ENCODE measurements at places on chromosomes 3 and 15.

- DNase-seq, result peak; percentile 72
Observed at GRCh38 chr3:56683122-56683817, at the start of gene TASOR. TASOR (minus strand) TSS chr3:56683265; CDS start chr3:56683006, 259 bp downstream.

- no peak for DNase-seq
Observed at GRCh38 chr3:123547881-123548519, 36.9 kb downstream of the HACD2 start.

DNA sequence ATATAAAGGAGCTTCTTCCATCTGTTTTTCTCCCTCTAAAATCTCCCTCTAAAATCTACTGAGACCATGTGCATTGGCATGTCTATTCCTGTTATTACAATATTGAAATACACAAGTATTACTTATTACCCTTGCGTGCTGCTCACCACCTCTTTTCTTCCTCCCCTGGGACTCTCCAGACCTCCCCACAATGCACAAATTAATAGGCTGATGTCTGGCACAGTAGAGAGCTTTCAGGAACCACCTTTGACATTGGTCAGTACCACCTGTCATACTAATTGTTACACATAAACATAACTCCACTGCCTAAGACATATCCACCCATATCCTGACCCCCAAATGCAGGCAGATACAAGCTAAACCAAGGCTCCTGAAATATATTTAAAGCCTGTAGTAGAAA, 722.6 kb downstream of the FHIT start:
- no peak for DNase-seq

- DNase-seq, result peak; percentile 31
Observed at GRCh38 chr3:186909078-186909853, 21.1 kb upstream of the ST6GAL1 start.

DNA sequence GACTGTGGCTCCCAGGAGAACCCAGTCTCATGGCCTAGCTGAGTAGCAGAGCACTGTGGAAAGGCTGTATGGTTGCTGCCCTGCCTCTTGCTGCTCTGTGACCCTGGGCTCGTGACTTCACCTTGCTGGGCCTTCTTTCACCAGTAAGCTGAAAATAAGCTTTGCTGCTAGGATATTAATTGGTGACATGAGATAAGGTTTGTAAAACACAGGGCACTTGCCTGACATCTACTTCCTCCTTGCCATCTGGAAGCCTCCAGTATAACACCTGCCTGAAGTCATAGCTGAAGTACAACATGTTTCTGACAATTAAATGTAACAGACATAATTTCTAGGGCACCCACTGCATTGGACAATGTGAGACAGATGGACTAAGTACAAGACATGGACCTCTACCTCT, 53.6 kb downstream of the CLEC3B start:
- no peak for DNase-seq

GRCh38 chr15:59830873-59831272, 141.8 kb upstream of the BNIP2 start:
- DNase-seq, result no peak

DNA sequence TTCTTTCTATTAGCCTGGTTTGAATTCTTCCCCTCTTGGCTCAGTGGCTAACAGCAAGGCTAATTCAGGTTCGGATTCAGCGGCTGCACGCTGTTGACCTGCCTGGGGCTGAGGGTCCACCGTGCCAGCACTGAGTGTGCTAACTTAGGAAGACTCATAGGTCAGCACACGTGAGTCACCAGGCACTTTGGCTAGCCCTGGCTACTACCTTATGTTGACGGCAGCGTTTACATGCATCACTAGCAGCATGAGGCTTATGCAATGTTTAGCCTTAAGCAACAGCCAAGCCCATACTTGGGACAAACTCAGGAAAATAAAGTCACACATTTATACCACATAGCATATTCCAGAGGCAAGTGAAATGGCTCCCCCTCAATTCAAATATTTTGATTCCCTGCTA, 137.7 kb downstream of the RAB11A start:
- no peak for DNase-seq

DNA sequence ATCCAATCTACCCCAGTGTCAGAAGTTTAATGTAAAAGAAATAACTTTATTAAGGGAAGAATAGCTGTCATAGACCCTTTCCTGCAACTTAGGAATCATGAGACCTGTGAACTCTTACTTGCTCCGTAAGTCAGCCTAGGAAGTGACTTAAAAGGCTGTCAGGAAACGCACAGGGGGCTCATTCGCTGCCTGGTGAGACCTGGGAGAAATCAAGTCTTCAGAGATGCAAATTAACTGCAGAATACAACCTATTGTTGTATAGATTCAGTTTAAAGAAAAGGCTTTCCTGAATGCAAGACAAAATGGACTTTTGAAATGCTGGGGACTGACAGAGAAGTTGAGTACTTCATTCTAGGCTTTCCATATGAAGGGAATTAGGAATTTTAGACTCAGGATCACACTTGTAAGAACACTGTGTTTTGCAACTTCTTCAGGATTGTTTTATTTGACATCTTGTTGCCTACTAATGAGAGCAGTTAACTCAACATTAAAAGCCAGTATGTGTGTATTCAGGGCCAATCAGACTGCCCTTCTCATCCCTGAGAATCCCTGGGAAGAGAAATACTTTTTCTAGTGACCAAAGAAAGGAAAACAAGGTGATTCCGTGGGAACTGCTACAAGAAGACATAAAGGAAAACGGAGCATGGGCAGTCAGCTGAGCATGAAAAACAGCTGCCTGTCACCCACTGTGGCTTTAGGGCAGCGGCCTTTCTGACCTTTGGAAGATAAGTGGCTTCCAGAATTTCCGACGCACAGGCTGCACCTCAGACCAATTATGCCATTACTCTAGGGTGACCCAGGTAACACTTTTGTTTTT, 18.5 kb upstream of the DPPA4 start:
- no peak for DNase-seq

- DNase-seq, result no peak
Observed at GRCh38 chr3:54045061-54045815, 77.1 kb upstream of the CACNA2D3 start.

DNA sequence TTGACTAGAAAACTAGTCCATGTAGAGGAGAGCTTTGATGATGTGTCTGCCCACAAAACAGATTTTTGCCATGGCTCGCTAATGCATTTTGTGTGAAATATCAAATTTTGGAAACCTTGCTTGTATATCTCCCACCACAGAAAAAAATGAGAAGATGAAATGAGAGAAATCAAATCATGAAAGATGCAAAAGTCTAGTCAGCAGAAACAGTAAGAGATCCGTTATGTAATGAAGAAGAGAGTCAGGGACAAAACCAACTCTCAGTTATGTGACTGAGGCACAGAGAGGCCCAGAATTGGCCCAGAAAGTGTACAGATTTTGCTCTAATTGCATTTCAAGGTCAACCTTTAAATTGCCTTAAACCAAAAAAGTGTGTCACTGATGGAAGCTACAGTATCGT, 107.0 kb downstream of the FILIP1L start:
- no peak for DNase-seq

DNA sequence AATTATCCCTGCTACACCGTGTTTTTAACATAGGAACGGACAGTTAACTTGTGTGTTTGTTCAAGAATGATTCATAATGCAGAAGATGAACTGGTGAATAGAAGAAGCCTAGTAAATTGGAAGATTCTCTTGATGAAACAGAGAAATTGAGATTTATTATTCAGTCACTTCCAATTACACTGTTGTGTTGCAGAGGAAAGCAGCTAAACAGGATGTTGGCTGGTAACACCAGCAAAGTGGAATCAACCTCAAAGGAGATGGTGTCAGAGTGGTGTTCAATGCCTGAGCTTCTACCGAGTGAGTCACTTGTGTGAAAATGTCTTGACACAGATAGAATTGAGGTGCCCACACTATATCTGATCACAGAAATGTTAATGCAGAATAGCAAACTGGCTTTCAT, 399.6 kb downstream of the LPP start:
- DNase-seq, result no peak

DNA sequence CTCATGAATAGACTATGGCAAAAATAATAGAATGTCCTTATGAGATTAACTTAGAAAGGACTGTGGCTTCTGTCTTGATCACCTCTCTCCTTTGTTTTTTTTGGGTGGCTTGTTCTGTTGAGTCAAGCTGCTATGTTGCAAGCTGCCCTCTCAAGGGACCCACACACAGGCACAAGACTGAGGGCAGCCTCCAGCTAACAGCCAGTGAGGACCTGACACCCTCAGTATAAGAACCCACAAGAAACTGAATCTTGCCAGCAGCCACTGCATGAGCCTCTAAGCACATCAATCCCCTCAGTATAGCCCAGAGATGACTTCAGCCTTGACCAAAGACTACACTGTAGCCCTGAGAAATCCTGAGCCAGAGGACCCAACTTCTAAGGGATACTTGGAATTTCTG, 361.1 kb downstream of the MCTP2 start:
- DNase-seq, result no peak

DNA sequence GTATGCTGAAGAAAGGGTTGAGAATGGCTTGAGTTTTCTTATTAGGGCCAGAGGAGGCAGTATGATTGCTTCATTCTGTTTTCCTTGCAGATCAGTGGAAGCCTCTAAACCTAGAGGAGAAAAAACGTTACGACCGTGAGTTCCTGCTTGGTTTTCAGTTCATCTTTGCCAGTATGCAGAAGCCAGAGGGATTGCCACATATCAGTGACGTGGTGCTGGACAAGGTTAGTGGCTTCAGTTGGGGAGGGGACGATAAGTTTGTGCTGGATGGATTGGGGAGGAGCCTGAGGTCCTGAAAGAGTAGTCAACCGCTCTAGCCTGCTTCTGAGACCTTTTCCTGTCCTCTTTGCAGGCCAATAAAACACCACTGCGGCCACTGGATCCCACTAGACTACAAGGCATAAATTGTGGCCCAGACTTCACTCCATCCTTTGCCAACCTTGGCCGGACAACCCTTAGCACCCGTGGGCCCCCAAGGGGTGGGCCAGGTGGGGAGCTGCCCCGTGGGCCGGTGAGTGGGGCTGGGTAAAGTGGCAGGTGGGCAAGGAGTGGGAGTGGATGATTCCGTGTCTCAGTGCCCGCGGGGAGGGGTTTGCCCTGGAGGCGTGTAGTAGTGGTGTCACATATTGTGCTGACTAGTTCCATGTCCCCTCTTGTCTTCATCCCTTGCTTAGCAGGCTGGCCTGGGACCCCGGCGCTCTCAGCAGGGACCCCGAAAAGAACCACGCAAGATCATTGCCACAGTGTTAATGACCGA, 8.5 kb downstream of the EIF4G1 start:
- DNase-seq, result no peak

DNA sequence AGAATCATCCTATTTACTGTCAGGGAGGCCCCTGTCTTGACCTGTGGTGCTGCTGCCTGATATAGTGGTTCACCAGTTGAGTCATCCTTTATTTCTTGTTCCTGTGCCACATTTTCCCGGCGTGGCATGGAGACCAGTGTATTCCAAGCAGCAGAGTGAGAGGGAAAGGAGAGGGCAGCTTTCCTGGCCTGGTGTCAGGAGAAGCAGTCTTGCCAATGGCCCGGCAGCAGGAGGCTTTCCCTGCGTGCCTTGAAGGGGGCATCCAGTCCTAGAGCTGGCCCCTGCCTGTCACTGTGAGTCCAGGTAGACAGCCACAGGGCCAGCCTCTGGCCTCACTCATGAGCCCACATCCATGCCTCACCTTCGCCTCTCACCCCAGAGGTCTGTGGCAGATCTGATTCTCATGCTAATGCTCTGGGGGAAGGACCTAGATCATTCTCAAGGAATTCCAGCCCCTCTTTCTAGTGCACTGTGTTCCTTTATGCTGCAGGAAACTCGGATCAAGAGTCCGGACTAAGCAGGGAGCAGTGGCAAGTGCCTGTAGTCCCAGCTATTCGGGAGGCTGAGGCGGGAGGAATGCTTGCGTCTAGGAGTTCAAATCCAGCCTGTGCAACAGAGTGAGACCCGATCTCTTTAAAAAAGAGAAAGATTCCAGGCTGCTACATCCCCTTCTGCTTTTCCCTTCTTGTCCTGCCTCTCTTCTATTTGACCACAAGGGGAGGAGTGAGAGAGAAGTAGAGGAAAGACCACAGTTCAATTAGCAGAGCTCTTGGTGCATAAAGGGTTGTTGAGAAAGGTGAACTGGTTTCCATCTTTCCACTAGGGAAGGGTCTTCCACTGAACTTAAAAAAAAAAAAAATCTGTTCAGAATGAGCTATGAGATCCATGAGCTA, 66.8 kb upstream of the HACD2 start:
- no peak for DNase-seq

GRCh38 chr3:130897316-130897715, 3.4 kb downstream of the ATP2C1 start:
- DNase-seq, result no peak

DNA sequence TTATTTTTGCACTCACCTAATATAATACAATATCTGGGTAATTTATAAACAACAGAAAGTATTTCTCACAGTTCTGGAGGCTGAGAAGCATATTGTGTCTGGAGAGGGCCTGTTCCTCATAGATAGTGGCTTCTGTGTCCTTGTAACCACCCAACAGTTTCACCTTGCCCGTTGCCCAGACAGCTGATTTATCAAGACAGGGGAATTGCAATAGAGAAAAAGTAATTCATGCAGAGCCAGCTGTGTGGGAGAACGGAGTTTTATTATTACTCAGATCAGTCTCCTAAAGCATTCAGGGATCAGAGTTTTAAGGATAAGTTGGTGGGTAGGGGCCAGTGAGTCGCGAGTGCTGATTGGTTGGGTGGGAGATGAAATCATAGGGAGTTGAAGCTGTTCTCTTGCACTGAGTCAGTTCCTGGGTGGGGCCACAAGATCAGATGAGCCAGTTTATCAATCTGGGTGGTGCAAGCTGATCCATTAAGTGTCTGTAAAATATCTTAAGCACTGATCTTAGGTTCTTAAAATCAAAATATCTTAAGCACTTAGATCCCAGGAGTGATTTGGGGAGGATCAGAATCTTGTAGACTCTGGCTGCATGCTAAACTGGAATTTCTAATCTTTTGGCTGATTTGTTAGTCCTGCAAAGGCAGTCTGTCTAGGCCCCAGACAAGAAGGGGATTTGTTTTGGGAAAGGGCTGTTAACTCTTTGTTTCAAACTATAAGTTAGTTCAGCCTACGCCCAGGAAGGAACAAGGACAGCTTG, 33.9 kb upstream of the C15orf39 start:
- peak; percentile 34 for DNase-seq

DNA sequence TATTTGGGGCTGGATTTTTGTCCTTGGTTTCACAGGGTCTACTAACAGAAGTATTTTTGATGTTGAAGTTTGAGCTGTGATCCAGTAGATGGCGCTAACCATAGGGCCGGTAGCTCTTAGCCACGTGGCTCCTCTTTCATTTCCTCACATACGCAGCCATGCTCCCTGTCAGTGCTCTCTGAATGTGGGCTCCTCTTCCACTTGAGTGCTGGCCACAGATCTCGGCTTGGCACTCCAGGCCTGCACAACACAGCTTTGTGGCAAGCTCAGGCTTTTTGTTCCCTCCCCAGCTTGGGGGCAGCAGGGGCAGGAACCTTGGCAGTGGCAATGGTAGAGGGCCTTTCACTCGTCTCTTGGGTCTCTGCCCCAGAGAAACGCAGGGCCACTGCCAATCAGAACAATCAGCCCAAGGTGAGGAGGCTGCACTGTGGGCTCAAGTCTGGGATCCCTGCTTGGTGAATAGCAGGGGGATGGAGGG, 18.6 kb upstream of the DNAAF4 start:
- peak; percentile 1 for DNase-seq

GRCh38 chr3:162302983-162303624, 806.5 kb downstream of the OTOL1 start:
- no peak for DNase-seq

GRCh38 chr3:130725746-130726145, 20.9 kb downstream of the PIK3R4 start:
- no peak for DNase-seq

- DNase-seq, result no peak
Observed at GRCh38 chr3:108315767-108316301, 19.5 kb downstream of the HHLA2 start.

GRCh38 chr15:98920091-98920880, 87.3 kb downstream of the PGPEP1L start:
- no peak for DNase-seq

- no peak for DNase-seq
Observed at GRCh38 chr3:129282727-129283327, 4.2 kb downstream of the HMCES start.

Data from stimulated activated CD4-positive, alpha-beta T cell treated with anti-CD3 and anti-CD28 coated beads, Interleukin-15, amount 100 ng/mL, for 48 hours (primary cell).